ENCODE measurements at places on chromosomes 12 and 14. TPM values are rescaled to one million over a fixed set of nuclear protein-coding genes. Genes with fewer than 3 reads are reported as not detected.

The HRK gene
- not detected for total RNA-seq

The KITLG gene
- 3.2 TPM for total RNA-seq

The SRRM4 gene
- not detected for total RNA-seq

The ALDH1L2 gene
- total RNA-seq = 0.13 TPM

The TRIAP1 gene
- total RNA-seq = 30.3 TPM

The HOXC5 gene
- not detected for total RNA-seq

The ZDHHC22 gene
- total RNA-seq = not detected

The RNFT2 gene
- 0.63 TPM for total RNA-seq

The CCDC197 gene
- total RNA-seq = not detected

The BORCS5 gene
- 4.0 TPM for total RNA-seq

The VWF gene
- total RNA-seq = 467 TPM

The TMEM233 gene
- total RNA-seq = 0.89 TPM

The SLC16A7 gene
- total RNA-seq = 3.3 TPM

The E2F7 gene
- 7.6 TPM for total RNA-seq

The MYF5 gene
- total RNA-seq = not detected

The TPPP2 gene
- total RNA-seq = not detected

The KRT73 gene
- total RNA-seq = not detected

The EIF2S3B gene
- 1.0 TPM for total RNA-seq

The JKAMP gene
- 51.8 TPM for total RNA-seq

The TTC9 gene
- 0.13 TPM for total RNA-seq

The PRKCH gene
- total RNA-seq = 243 TPM

The OTX2 gene
- not detected for total RNA-seq

The CD27 gene
- total RNA-seq = not detected

The KRT8 gene
- 10.4 TPM for total RNA-seq

The ARHGAP9 gene
- total RNA-seq = not detected

The SOAT2 gene
- not detected for total RNA-seq

The DUSP16 gene
- 6.2 TPM for total RNA-seq

The AQP6 gene
- total RNA-seq = not detected

The TRPV4 gene
- 1.4 TPM for total RNA-seq

The NR1H4 gene
- not detected for total RNA-seq

The RSRC2 gene
- 22.6 TPM for total RNA-seq

The UBR7 gene
- total RNA-seq = 49.9 TPM

The CIROP gene
- not detected for total RNA-seq

The TAS2R43 gene
- total RNA-seq = 1.6 TPM

The RNASE3 gene
- total RNA-seq = not detected

The EXOC3L4 gene
- total RNA-seq = not detected

The FGF23 gene
- under 0.01 TPM for total RNA-seq

The DCAF4 gene
- total RNA-seq = 5.1 TPM

The KRT79 gene
- not detected for total RNA-seq

The SLC6A15 gene
- 7.7 TPM for total RNA-seq

The KLRF2 gene
- not detected for total RNA-seq

The RAD51AP1 gene
- total RNA-seq = 14.1 TPM

The KRT6A gene
- total RNA-seq = not detected

The USP30 gene
- 5.4 TPM for total RNA-seq

The SERPINA9 gene
- not detected for total RNA-seq

The RFLNA gene
- under 0.01 TPM for total RNA-seq

The BDKRB2 gene
- 0.26 TPM for total RNA-seq

The STYK1 gene
- 3.2 TPM for total RNA-seq

The SMCO2 gene
- 0.13 TPM for total RNA-seq
